Smooth muscle cell of the brain vasculature (primary cell): ENCODE measurements at places on chromosomes 6 and 20.

GRCh38 chr6:157488058-157488457, 107.1 kb downstream of the ZDHHC14 start:
- no peak for DNase-seq

- DNase-seq = no peak
Measured at GRCh38 chr6:108030211-108030610, 44.3 kb downstream of the OSTM1 start.

- no peak for DNase-seq
Measured at GRCh38 chr20:7426890-7427496, 513.3 kb downstream of the HAO1 start.

DNA sequence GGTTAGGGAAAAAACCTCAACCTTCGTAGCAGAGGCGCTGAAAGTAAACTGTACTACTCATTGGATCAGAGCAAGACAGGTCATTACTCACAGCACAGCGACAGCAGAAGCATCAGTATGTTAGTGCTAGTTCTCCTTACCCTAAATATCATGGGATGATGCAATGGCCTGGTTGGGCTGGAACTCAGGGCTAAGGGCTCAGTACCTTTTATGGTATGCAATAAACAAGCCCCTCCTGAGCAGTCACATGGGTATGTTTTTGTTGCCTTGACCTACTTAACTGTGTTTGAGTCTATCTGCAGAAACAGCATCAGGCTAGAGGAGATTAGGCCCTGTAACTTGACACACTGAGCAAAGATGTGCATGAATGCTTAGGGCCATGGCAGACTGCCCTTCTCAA, 369.4 kb upstream of the IMPG1 start:
- DNase-seq = no peak

GRCh38 chr20:24158281-24158680, 169.7 kb upstream of the GGTLC1 start:
- DNase-seq = no peak

GRCh38 chr20:22223236-22223635, 361.1 kb downstream of the FOXA2 start:
- DNase-seq = no peak

DNA sequence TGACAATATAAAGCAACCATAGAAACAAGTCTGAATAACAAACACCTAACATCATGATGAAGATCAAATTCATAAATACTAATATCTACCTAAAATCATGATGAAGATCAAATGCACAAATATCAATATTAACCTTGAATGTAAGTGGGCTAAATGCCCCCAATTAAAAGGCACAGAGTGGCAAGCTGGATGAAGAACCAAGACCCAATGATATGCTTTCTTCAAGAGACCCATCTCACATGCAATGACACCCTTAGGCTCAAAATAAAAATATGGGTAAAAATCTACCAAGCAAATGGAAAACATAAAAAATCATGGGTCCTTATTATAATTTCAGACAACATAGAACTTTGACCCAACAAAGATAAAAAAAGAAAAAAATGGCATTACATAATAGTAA, 578.5 kb upstream of the PTCHD4 start:
- no peak for DNase-seq

GRCh38 chr6:6713657-6714056, 125.1 kb downstream of the LY86 start:
- no peak for DNase-seq

DNA sequence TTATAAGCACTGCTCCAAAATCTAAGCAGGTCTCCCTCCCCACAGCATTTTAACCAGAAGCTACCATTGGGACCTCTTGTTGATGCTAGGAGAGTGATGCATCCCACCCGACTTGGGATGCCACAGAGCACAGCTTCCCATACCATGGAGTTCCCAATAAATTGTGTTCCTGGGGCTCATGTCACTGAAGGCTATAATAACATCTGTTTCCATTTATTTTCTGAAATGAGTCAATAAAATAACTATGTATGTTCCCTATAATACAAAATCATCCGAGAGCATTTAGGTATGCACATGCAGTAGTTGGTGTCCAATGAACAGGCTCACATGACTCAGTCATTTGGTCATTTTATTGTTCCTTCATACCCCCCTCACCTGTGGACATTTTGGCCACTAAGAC, 204.2 kb downstream of the TBC1D7 start:
- no peak for DNase-seq

DNA sequence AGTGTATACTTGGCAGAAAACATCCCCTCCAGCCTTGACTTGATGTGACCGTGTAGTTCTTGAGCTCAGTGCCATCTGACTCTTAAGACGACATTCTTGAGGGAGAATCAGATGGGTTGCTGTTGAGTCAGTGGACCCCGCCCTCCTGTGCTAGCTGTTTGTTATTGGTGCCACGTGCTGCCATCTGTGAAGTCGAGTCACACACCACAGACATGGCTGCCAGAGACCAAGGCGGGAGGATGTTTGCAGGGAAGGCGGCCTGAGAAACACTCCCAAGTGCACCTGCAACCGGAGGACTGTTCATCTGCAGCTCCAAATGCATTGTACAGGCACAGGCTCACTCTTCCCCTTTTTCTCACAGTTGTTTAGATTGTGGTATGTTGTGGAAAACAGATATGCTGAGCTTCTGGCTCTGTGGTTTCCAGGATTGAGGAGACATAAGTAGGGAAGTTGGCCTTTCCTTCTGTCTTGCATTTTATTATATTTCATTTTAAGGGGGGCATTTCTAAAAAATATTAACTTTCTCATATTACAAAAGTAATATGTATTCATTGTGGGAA, 345.3 kb upstream of the ZFP64 start:
- DNase-seq = no peak

DNA sequence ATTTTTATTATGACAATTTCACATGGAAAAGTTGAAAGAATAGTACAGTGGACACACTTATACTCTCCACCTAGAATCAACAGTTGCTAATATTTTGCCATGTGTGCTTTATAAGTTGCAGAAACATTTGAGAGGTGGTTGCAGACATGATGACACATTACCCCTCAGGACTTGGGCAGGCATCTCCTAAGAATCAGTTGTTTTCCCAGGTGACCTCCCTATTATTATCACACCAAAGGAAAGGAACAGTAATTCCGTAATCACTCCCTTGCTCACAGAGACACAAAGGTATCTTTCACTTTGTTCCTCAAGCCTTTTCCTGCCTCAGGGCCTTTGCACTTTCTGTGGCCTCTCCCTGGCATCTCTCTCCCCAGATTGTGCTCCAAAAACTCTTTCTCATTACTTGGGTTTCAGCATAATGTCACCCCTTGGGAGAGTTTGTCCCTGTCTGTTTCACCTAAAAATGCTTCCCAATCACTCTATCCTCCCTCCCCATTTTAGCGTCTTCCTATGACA, 5.9 kb upstream of the SULF2 start:
- no peak for DNase-seq

GRCh38 chr20:33337531-33338165, 54.6 kb downstream of the BPIFB1 start:
- no peak for DNase-seq

DNA sequence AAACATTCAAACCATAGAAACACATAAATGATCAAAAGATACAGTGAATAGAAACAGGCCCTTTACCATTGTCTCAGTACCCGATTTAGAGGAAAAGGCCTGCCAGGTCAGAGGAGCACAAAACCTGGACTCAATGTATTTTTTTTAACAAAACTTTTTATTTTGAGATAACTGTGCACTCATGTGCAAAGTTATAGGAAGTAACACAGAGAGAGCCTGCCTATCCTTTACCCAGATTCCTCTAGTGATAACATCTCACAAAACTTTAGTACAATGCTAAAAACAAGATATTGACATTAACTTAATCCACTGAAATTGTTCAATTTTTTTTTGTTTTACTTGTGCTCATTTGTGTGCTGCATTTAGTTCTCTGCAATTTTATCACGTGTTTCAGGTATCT, 36.8 kb upstream of the SAMD3 start:
- DNase-seq = no peak

DNA sequence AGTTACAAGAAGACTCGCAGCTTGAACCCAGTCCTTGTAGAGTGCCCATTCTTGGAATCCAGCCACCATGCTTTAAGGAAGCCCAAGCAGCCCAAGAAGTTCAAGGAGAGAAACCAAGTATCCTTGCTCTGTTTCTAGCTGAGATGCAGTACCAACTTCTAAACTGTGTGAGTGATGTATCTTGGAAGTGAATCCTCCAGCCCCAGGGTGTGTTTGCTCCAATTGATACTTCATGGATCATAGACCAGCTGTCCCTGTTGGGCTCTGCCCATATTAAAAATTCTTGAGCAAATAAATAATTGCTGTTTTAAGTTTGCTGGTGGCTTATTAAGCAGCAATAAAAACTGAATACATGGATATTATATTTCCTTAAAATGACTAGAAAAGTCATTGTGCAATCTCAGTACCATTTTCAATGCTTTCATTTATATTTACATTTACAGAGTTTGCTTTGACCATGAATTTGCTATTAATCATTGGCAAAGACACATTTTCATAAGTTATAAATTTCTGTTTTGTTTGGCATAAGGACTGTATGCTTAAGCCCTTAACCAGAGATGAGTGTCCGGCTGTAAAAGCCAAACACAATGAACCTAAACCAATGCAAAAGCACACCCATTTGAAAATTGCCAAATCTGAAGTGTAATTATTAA, 9.2 kb downstream of the SPTLC3 start:
- no peak for DNase-seq

GRCh38 chr6:94377835-94378234, 958.5 kb upstream of the EPHA7 start:
- DNase-seq = no peak

GRCh38 chr6:151069641-151070040, 170.1 kb upstream of the AKAP12 start:
- DNase-seq = no peak

- DNase-seq = no peak
Measured at GRCh38 chr20:58546756-58547622, 31.8 kb upstream of the APCDD1L start.

GRCh38 chr6:80197474-80197873, 91.0 kb downstream of the BCKDHB start:
- no peak for DNase-seq

- no peak for DNase-seq
Measured at GRCh38 chr6:152981989-152982903, 595 bp downstream of the FBXO5 start.

DNA sequence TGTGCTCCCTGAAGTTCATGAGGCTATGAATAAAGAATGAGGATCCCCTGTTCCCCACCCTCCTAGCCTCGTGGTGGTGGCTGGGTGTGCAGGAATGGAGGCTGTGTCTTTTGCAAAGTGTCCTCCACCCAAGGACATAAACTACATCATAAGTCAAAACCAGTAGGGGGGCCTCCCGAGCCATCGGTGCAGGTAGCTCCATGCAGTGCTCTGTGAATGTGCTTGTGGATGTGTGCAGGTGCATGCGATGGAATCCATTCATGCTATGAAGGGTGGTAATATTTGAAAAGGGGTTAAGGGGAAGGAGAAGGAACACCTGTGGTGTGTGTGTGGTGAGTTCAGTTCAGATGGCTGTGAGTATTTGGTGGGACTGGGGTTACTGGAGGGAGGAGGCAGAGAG, 197.3 kb downstream of the NRN1 start:
- no peak for DNase-seq

- DNase-seq = no peak
Measured at GRCh38 chr6:157216570-157216969, 106.7 kb downstream of the TMEM242 start.

DNA sequence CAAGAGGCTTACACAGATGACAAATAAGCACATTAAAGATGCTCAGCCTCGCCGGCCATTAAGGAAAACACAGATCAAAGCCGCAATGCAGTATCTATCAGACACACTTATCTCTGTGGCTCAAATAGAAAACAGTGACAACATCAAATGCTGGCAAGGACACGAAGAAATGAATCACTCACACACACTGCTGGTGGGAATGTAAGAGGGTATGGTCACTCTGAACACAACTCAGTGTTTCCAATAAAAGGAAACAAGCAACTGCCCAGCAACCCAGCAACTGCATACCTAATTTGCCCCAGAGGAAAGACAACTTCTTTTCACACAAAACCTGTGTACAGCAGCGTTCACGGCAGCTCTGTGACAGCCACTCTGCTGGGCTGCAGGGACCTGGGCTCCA, 155.8 kb downstream of the WDR27 start:
- DNase-seq = no peak

GRCh38 chr6:71123051-71123450, 165.6 kb upstream of the OGFRL1 start:
- no peak for DNase-seq

- DNase-seq = no peak
Measured at GRCh38 chr6:90787446-90787845, 200.6 kb upstream of the MAP3K7 start.

- no peak for DNase-seq
Measured at GRCh38 chr6:131382631-131383030, 190.4 kb upstream of the ARG1 start.

- DNase-seq = no peak
Measured at GRCh38 chr6:134009876-134010275, 42.5 kb downstream of the SLC2A12 start.

GRCh38 chr20:56773749-56774148, 144.6 kb downstream of the TFAP2C start:
- no peak for DNase-seq

DNA sequence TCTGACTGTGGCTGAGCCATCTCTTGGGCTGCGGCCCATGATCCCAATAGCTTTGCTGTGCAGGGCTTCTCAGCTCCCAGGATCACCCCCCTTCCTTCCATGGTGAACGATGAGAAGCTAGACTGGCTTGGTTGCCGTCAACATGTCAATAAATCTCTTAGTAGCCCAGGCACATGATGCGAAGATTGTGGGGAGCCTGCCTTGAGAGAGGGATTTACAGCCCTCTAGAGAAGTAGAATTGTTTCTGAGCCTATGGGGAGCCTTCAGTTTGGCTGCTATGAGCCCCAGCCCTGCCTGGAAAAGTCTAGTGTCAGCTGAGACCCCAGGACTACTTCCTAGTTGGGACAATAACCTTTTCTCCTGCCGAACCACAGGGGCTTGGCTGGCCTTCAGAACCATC, 3.3 kb upstream of the PIGT start:
- DNase-seq = no peak

DNA sequence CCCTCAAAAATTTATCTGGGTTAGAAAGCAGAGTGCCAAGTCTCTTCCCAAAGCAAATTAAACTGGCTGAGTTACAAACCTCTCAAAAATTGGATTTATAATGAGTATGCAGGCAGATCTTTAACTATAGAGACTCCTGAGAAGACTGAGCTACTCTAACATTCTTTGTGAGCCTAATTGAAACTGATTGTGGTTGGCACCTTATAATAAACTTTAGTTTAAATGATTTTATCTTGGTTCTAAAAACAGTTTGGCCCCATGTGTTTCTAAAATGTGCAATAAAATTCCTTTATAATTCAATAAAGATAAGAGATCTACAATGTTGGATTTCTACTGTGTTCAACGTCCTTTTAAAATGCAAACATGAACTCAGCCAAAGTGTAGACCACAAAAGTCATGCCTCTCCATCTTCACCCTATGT, 480.2 kb upstream of the RNF217 start:
- no peak for DNase-seq

GRCh38 chr6:64580346-64580745, 944.7 kb downstream of the PHF3 start:
- no peak for DNase-seq

DNA sequence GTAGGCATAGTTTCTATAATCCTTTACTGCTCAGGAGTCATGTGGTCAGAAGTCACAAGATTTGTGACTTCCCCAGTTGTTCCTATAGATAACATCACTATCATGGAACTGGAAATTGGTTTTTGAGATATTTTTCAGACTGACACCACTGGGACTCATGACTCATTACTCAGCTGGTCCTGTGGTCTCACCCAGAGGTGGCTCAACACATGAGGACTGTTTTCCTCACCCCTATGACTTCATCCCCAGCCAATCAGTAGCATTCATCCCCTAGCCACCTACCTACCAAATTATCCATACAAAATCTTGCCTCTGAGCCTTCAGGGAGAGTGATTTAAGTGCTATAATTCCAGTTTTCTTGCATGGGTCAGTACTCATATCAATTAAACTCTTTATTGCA, 1217.7 kb downstream of the EPHA7 start:
- DNase-seq = no peak
